ENCODE measurements at places on chromosomes 6 and 20.

GRCh38 chr6:144675231-144675861 is 390.2 kb downstream of the UTRN start:
- DNase-seq, result peak; percentile 54

DNA sequence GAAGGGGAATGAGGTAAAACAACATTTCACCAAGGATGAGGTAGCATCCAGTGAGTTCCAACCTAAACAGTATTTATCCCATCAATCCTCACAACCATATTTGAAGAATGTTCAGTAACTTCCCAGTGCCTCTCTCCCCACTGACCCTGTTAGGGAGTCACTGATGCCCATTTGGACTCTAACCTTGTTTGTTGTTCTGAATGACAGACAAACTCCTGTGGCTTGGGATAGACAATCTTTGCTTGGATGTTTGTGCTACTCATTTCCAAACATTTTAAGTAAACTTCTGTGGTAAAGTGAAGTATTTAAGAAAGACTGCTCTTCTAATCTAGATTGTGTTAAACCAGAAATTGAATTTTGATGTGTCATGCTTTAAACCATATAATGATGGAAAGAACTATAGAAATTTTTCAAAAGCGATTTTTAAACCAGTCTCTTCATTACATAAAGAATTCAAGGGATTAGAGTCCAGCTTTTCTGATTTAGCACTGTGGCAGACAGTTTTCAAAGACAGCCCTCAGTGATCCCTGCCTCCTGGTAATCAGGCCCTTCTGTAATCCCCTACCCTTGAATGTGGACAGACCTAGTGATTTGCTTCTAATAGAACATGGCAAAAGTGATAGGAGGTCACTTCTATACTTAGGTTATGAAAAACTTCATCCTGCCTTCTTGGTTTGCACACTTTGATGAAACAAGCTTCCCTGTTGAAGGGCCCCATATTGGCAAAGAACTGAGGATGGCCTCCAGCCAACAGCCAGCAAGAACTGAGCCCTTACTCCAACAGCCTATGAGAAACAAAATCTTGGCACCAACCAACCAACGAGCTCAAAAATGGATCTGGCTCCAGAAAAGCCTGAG is 191.6 kb downstream of the DST start:
- no peak for DNase-seq

DNA sequence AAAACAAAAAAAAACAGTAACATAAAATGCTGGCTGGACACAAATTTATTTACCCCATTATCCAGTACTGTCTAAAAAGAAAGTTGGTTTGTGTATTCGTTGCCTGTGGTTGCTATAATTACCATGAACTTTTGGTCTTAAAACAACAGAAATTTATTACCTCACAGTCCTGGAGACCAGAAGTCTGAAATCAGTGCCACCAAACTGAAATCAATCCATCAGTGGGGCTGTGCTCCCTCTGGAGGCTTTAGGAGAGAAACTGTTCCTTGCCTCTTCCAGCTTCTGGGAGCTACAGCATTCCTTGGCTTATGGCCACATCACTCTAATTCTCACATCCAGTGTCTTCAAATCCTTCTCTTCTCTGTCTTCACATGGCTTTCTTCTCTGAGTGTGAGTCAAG is 79.4 kb downstream of the SNX5 start:
- DNase-seq, result no peak

DNA sequence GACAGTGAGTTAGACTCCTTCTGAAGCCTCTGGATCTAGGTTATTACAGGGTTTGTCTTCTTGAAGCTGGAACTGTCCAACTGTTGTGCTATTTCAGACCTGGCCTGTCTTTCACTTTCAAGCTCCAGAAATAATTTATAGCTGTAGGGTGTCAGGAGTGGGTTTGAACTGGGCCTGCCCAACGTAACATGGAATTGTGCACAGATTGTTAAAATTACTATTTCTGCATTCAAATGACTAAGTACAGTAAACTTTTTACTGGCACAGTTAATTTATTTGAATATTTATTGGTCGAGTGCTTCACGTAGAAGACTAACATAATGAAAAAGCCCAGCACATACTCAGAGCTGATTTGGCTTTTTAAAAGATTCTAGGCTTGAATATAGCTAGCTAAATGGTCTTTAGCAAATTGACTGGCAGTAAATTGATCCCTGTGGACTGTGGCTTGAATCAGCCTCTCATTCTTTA is 74.3 kb downstream of the ARID1B start:
- no peak for DNase-seq

DNA sequence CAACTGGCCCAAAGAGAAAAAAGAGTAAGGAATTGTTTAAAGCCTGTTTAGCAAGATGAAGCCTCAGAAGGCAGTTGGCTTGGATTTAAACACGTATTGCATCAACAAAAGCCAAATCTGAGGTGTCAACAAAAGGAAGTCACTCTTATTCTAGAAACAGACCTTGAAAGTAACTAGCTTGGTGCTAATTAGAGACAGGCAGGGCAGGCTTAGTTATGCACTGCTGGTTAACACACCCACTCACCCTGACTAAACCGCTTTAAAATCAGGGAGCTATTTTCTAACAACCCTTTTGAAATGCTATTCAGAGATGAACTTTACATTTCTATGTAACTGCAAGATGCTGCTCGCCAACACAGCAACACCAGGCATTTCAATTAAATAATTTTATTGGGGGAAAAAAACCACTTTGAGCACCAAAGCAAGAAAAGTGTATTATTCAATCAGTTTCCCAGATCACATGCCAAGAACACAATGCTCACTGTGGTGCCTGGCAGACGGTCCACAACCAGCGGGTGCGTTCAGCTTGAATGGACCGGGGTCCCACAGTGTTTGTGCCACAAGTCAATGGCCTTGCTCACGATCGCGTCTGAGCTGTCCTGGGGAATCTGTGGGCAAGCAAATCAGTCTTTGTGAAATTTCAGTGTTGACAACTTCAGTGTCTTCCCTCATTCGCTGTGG is 23.6 kb downstream of the TBC1D7 start:
- no peak for DNase-seq

DNA sequence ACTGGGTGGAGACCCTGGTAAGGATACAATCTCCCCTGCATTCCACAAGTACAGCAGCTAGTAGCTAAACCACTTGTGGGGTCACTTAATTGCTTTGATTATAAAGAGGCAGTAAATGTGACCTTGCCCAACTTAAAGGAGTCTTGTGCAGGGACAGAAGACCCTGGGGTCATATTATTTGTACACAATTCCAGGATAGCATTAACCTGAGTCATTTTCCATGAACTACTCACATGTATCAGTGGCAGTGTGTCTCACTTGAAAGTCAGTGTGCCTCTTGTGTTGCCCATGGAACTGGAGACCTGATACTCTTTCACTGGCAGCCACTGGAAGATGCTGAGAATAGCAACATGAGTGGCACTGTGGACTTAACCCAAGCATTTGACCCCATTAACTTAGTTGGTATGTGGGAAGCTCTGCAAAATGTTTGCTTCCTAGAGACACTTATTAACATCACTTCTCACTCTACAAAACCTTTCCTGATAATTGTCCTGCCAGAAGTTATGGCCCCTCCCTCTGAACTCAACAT is 28.9 kb downstream of the CLIC5 start:
- DNase-seq, result no peak

DNA sequence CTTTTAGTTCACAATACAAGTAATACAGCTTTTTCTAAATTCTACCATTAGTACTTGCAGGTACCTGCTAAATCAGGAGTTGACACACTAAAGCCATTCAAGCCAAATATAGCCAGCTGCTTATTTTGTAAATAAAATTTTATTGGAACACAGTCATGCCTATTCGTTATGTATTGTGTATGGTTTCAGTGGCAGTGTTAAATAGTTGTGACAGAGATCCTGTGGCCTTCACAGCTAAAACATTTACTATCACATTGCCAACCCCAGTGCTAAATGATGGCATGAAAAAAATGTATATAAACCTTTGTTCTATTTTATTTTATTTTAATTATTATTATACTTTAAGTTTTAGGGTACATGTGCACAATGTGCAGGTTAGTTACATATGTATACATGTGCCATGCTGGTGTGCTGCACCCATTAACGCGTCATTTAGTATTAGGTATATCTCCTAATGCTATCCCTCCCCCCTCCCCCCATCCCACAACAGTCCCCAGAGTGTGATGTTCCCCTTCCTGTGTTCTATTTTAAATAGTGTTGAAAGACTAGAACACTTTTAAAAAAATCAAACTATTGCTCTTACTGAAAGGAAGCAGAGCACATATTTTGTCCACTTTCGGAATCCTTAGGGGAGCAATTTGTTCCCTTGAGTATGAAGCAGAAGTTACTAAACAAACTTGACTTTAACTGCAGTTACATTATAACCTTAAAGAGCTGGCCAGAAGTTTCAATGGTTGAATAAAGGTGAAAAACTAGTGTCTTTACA is 115.7 kb downstream of the PRIM2 start:
- DNase-seq, result no peak

DNA sequence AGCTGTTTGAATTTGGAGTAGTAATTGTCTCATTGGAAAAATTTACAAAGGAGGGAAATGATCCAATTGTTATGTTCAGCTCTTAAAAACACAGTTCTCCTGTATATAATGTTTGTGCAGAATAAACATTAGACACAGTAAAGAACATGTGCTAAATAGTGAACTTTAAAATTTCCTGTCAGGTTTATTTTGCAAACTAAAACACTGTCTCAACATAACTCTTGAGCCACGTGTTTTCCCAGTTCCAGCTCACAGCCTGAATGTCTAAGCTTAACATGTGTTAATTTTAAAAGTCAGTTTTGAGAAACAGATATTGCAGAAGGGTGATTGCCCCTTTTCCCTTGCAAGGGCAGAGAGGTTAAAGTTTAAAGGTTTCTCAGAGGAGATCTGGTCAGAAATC is 20.6 kb downstream of the EPHA7 start:
- DNase-seq, result no peak

- no peak for DNase-seq
These were observed 370.8 kb upstream of the BTBD3 start for GRCh38 chr20:11546939-11547338.

GRCh38 chr20:3842348-3842930 is 4.2 kb upstream of the MAVS start:
- no peak for DNase-seq

- no peak for DNase-seq
These were observed 2.0 kb downstream of the MUC21 start for GRCh38 chr6:30985490-30985889.

GRCh38 chr6:131828951-131829350 is 21.1 kb downstream of the ENPP1 start:
- no peak for DNase-seq

DNA sequence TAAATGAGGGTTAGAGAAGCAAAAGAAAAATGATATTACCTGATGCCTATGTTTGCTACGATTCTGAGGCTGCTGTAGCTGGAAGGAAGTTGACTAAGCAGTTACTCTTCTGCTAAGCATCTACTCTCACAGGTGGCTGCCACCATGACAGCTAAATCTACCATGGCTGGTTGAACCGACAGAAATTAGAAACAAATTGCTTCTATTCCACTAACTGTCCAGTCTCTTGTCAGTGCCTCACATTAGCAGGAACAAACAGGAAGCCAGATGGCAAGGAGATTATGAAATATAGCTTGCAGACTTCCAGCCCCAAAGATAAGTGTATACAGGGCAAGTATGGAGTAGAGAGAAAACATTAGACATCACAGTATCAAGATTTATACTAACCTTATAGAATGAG is 59.4 kb upstream of the TMEM200A start:
- no peak for DNase-seq

GRCh38 chr6:31216208-31216898 is 45.9 kb upstream of the POU5F1 start:
- no peak for DNase-seq

DNA sequence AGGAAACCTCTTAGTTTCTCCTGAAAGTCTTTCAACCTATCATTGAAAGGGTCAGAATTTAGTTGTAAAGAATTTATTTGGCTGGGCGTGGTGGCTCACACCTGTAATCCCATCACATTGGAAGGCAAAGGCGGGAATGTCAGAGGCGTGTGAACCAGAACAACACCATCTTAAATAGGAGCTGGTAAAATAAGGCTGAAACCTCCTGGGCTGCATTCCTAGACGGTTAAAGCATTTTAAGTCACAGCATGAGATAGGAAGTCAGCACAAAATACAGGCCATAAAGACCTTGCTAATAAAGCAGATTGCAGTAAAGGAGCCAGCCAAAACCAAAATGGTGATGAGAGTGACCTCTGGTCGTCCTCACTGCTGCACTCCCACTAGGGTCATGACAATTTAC is 29.6 kb downstream of the OR2B2 start:
- no peak for DNase-seq

DNA sequence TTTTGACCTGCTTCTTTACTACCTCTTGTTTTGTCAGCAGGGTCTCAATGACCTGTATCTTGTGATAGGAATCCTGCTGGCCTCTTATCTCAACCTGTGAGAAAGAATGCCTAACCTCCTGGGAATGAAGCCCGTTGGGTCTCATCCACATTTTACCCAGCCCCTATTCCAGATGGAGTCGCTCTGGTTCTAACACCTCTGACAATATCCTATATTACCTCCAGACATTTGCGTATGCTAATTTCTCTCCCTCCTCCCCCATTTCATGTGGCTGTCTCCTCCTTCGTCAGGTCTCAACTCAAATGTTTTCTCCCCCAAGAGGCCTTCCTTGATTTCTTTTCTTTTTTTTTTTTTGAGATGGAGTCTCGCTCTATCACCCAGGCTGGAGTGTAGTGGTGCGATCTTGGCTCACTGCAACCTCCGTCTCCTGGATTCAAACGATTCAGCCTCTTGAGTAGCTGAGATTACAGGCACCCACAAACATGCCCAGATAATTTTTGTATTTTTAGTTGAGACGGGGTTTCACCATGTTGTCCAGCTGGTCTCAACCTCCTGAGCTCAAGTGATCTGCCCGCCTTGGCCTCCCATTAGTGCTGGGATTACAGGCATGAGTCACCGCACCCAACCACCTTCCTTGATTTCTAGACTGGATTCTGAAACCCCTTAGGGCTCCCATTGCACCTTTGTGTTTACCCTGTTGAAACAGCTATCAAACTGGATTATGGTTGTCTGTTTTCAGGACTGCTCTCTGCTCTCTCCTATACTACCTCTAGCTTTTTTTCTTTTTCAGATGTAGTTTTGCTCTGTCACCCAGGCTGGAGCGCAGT is 49.5 kb upstream of the B4GALT5 start:
- DNase-seq, result no peak

GRCh38 chr6:14132244-14132920 is 14.8 kb downstream of the CD83 start:
- no peak for DNase-seq

- no peak for DNase-seq
These were observed 2.1 kb downstream of the DNMT3B start for GRCh38 chr20:32764005-32764960.

DNA sequence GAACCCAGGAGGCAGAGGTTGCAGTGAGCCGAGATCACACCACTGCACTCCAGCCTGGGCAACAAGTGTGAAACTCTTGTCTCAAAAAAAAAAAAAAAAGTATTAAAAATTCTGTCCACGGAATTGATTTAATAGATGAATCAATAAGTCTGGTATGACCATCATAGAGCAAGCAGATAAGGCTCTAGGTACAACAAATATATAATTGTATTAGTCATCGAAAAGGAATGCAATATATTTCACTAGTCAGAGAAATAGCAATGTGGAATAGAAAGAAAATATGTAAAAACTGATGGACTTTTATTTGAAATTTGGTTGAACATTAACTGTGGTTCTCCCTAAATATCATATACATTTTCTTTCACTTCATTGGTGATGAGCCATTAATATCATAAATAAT is 476.8 kb upstream of the AGPAT4 start:
- no peak for DNase-seq

- no peak for DNase-seq
These were observed 131.6 kb upstream of the SOX4 start for GRCh38 chr6:21461844-21462518.

GRCh38 chr6:36508532-36508931 is 38.7 kb downstream of the STK38 start:
- DNase-seq, result no peak

- no peak for DNase-seq
These were observed 52.4 kb upstream of the LYRM2 start for GRCh38 chr6:89690944-89691324.
